Liver (tissue), 10 donors: ENCODE measurements at places on chromosomes 3 and 15. TPM values are rescaled to one million over a fixed set of nuclear protein-coding genes. Genes with fewer than 3 reads are reported as not detected.

- no peak for DNase-seq
Observed at GRCh38 chr3:104244680-104245220, 1122.0 kb upstream of the ALCAM start.

- no peak for DNase-seq
Observed at GRCh38 chr3:36165509-36166290, 214.6 kb upstream of the STAC start.

GRCh38 chr3:172918568-172919296 lies 168.2 kb downstream of the ECT2 start:
- no peak for DNase-seq

DNA sequence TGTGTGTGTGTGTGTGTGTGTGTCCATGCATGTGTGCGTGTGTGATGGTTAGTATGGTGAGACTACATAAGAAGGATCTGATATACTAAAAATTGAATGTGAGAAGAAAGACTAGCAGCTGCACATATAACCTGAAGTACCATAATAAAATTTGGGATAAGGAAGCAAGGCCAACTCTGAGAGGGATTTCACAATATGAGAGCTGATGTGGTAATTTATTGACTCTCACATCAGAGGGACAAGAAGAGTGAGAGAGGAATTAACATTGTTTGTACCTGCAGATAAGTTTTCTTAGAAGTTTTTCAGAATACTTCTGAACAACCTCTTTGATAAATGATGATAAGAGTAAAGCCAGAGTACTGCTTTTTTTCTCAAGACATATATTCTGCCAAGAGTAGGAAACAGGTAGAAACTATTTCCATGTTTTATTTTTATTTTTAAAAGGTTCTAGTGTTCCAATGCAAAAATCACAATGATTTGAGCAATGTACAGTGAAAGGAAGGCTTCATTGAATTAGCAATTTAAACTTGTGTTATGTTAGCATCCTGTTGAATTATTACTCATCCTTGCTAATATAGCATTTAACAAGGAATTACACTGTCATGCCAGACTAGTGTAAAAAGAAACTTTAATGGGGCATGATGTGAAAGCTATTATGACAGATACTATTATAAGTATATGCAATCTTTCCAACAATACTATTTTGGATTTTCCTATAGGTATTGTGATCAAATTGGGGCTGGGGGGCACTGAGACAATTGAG lies 415.5 kb upstream of the ARPP21 start:
- no peak for DNase-seq

Gene CYFIP1
- total RNA-seq: 48.3 TPM

DNA sequence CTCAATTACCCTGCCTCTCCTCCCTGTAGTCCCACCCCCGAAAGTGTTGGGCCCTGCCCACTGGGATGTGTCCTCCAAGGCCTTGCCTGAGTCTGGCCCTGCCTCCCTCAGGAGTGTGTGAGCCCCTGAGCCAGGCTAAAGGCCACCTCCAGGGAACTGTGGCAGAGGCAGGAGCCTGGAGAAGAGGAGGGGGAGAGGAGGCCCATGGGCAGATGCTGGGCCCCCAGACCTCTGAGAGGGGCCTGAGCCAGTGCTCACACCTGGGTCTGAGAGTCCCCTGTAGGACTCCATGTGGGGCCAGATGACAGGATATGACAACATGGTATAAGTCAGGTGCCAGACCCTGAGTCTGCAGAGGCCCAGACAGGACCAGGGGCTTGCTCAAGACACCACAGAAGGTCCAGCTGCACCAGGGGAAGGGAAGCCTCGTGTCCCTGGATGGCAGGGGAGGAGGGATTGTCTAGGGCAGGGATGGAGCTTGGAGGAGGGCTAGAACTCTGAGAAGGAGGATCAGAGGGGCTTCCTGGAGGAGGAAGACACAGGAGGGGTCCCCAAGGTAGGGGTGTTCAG lies 217.9 kb downstream of the TBC1D2B start:
- no peak for DNase-seq

DNA sequence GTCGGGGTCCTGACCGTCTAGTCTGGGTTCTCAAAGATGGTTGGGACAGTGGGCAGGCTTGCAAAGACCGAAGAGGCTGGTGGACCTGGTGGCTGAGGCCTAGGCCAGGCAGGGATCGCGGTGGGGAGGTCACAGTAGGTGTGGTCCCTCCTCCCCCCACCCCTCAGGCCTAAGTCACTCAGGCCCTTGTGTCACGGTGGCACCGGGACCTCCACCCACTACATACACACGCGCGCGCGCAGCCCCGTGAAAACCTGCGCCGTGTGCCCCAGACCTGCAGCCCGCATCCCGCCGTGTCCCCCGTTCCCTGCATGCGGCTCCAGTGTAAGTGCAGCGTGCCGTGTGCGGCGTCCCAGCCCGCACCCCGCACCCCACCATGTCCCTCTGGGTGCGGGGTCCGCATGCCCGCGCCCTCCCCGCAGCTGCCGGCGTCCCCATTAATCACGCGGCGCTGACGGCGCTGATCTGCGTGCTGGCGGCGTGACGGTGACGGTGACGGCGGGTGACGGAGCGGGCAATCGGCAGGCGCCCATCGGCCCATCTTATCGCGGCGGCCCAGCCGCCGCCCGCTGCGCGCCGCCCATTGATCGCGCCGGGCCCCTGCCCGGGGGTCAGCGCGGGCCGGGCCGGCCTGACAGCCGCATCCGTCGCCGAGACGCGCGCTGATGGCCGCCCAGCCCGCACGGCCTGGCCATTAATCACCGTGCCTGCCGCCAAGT lies 24.4 kb downstream of the SEC61A1 start:
- DNase-seq: peak; percentile 79

DNA sequence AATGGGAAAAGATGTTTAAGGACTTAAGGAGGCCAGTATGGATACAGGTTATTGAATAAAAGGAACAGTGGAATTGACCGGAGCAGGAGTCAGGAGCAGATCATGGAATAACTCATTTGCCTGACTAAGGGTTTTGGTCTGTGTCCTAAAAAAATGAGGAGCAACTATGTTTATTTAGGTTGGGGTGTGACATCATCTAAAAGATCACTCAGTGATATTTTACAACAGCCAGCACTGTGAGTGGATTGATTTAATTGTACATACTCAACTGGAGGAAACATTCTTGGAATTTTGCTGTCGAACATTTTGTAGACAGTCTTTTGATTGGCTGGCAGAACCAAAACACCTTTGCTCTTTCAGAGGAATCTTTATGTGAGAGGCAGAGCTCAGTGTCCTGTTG lies 348.6 kb upstream of the CDIN1 start:
- no peak for DNase-seq
